ENCODE measurements at places on chromosomes 4 and X.

DNA sequence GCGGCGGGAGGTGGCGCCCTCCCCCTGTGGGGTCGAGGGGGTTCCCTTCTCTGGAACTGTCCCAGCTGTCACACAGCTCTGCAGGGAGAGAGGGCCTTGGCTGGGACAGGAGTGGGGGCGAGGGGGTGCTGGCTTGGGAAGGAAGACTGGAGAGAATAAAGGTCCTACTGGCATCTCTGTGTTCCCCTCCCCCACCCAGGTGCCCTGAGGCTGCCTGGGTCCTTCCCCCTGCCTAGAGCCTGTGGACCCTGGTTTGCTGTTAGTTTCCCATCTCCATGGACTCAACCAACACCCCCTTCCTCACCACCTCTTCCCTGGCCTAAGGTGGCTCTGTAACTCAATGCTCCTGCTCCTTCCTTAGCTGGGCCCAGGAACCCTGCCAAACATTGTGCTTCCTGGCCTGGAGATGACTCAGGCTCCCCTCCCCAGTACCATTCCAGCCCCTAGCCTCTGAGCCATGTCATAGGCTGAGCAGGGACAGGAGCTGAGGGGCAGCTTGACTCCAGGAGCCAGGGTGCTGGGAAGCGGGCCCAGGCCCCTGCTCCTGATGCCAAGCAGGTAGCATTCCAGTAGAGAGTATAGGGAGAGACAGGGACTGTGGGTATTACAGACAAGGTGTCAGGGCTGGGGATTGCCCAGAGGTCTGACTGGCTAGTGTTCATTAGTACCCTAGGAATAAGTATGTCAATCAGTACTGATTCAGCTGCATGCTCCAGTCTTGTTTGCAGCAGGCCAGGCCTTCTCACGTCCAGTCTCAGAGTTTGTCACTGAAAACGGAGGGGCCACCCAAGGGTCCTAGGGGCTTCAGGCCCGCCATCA lies 100.7 kb downstream of the EFNB1 start:
- DNase-seq, result no peak

DNA sequence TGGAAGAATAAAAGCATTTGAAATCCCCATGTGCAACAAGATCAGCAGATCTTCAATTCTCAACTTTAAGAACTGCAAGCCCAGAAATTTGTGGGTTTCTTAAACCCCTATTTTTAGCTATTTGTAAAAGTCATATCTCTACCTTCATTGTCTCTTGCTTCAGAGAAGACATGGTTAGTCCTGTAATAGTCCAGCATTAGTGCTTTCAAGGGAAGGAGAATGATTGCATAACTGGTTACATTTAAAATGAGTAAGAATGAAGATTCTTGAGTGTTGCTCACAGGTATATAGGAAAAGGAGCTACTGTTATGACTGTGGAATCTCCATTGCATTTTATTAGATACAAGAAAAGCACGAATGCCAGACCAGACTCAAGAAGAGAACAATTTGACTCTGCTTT lies 84.0 kb downstream of the CCSER1 start:
- no peak for DNase-seq

DNA sequence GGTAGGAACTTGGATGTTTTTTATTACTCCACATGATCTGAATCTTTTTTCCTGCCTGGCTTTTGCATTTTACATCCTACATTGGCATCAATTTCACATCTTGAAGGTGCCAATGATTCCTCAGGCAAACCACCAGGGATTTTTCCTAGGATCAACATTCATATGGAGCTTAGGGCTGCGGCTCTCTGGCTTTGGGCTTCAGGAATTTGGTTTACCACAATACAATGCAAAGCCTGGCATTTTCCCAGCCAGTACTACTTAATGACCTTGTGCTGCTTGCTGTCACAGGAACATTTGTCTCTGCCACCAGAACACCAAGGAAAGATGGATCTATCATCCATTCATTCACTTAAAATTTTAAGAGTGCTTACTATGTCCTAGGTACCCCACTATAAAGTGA lies 180.7 kb downstream of the PDGFC start:
- DNase-seq, result no peak

- DNase-seq, result no peak
Observed at GRCh38 chr4:54487491-54487890, 170.3 kb upstream of the KIT start.

GRCh38 chr4:176778491-176778890 lies 14.2 kb downstream of the VEGFC start:
- no peak for DNase-seq

DNA sequence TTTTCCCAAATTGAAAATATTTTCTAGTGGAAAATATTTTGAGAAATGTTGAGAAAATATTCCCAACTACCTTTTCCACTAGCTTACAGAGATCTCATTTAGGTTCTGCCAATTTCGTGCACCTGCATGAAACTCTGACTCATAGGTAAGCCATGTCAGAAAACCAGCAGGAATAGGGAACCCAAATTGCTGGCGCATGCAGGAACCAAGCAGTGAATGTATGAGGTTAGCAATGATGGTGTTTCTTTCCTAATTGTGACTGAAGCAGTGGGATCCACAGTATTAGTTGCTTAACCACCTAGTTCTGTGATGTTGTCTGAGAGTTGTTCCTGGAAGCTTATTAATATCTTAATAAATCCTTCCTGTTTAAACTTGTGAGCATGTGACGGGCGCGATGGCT lies 381.0 kb upstream of the TRAM1L1 start:
- no peak for DNase-seq

DNA sequence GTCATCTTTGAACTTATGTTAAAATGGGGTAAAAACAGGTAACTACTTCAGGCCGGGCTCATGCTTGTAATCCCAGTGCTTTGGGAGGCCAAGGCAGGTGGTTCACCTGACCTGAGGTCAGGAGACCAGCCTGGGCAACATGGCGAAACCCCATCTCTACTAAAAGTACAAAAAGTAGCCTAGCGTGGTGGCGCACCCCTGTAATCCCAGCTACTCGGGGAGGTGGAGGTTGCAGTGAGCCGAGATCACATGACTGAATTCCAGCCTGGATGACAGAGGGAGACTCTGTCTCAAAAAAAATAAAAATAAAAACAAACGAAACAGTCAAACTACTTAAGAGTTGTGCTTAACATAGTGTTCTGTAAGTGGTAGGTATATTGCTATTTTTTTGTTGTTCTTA lies 2.5 kb downstream of the DDX3X start:
- no peak for DNase-seq

DNA sequence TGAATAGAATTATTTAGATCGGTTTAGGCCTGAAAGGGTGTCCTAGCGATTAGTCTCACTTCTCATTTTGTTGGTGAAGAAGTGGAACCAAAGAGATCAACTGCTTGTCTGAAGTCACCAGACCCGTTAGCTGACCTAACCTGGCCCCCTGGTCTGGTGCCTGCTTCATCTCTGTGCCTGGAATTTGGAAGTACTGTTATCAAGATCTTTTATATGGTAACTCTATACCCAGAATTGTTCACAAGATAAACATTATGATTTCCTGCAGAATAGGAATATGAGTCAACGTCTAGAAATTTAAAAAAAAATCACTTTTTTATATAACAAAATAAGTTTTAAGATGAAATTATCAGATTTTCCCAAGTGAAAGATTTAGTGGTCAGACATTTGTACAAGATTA lies 37.2 kb downstream of the LRP2BP start:
- no peak for DNase-seq
